ENCODE measurements at places on chromosomes 11 and 22. TPM values are rescaled to one million over a fixed set of nuclear protein-coding genes. Genes with fewer than 3 reads are reported as not detected.
A peak's percentile ranks its signal among the peaks of the same experiment; 100 is the strongest.

- no peak overlapping the region for H3K4me3 ChIP-seq
- H3K4me1 ChIP-seq: no peaks in the 10 kb centered on the region
- H3K27ac ChIP-seq: no peak overlapping the region
- no peak for DNase-seq
Measured at GRCh38 chr22:46833228-46833627, 70.8 kb downstream of the TBC1D22A start.

GRCh38 chr22:50201191-50202129, 649 bp downstream of the SELENOO start:
- DNase-seq: no peak
- H3K36me3 ChIP-seq: peaks cover 17% of the 10 kb centered on the region
- H3K27me3 ChIP-seq: no peaks in the 10 kb centered on the region
- H3K27ac ChIP-seq: peak overlapping the region; percentile 79
- peak overlapping the region; percentile 92 for H3K4me3 ChIP-seq
- H3K4me1 ChIP-seq: no peaks in the 10 kb centered on the region

GRCh38 chr11:77058900-77059299, 7.9 kb upstream of the CAPN5 start:
- H3K4me1 ChIP-seq: no peaks in the 10 kb centered on the region
- no peak overlapping the region for H3K4me3 ChIP-seq
- no peaks in the 10 kb centered on the region for H3K36me3 ChIP-seq
- H3K27me3 ChIP-seq: no peaks in the 10 kb centered on the region
- DNase-seq: no peak

SLC22A25 gene
- not detected for total RNA-seq

- DNase-seq: no peak
- H3K4me1 ChIP-seq: no peaks in the 10 kb centered on the region
- no peaks in the 10 kb centered on the region for H3K27me3 ChIP-seq
- no peak overlapping the region for H3K27ac ChIP-seq
- no peak overlapping the region for H3K4me3 ChIP-seq
Measured at GRCh38 chr11:6757373-6757967, 14.3 kb downstream of the OR2AG2 start.

ACR gene
- total RNA-seq: not detected

OR5L1 gene
- total RNA-seq: not detected

MS4A6A gene
- total RNA-seq: 40.8 TPM

GRCh38 chr22:39245130-39246039, 603 bp upstream of the PDGFB start:
- no peaks in the 10 kb centered on the region for H3K27me3 ChIP-seq
- peaks cover 61% of the 10 kb centered on the region for H3K4me1 ChIP-seq
- peak overlapping the region; percentile 61 for H3K4me3 ChIP-seq
- H3K36me3 ChIP-seq: no peaks in the 10 kb centered on the region

PGA5 gene
- not detected for total RNA-seq

LMO2 gene
- total RNA-seq: 13.1 TPM

RBFOX2 gene
- total RNA-seq: 86.0 TPM

GRCh38 chr11:10305964-10306918, 1.4 kb downstream of the ADM start:
- H3K4me1 ChIP-seq: peaks cover 67% of the 10 kb centered on the region
- DNase-seq: no peak
- peak overlapping the region; percentile 66 for H3K4me3 ChIP-seq
- H3K27ac ChIP-seq: peak overlapping the region; percentile 85

DNA sequence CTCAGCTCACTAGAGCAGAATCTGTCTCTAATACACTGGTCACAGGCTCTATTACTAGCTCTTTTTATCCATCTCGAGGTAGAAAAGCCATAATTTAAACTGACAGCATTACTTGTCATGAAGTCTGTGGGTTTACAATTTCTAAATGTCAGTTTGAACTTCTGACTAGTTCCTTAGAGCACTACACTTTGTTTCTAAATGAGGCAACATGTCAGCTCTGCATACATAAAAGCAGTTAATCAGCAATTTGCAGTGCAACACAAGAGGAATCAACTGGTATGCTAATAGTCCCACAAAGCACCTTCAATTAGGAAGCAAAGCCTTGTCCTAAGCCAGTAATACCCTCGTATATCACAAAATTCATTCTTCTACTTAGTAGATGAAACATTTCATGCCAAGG, 321.3 kb downstream of the TTC28 start:
- H3K27ac ChIP-seq: no peak overlapping the region
- H3K36me3 ChIP-seq: no peaks in the 10 kb centered on the region
- no peak overlapping the region for H3K4me3 ChIP-seq
- no peaks in the 10 kb centered on the region for H3K4me1 ChIP-seq

DNA sequence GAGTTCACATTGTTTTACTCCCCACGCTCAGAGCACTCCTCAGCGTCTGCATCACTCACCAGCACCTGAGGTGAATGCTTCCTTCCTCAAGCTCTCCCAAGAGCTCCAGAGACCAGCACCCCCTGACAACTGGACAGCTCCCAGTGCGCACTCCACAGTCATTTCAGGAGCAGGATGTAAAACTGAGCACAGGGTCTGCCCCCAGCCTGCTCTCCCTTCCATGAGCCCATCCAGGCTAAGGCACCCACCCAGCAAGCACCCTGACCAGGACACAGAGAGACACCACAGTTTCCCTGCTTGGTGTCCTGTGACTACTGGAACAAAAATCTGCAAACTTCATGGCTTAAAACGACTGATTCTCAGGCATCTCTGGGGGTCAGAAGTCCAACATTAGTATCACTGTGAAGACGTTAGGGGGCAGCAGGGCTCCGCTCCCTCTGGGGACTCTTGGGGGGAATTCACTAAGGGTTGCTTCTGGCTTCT, 3.3 kb downstream of the SCGB1D2 start:
- no peak overlapping the region for H3K27ac ChIP-seq
- no peak for DNase-seq
- H3K36me3 ChIP-seq: no peaks in the 10 kb centered on the region
- no peaks in the 10 kb centered on the region for H3K27me3 ChIP-seq

GRCh38 chr11:95915051-95915450, 8.9 kb downstream of the MTMR2 start:
- DNase-seq: no peak
- H3K4me3 ChIP-seq: no peak overlapping the region
- H3K27ac ChIP-seq: peak overlapping the region; percentile 68
- H3K36me3 ChIP-seq: no peaks in the 10 kb centered on the region
- peaks cover 32% of the 10 kb centered on the region for H3K4me1 ChIP-seq
- H3K27me3 ChIP-seq: no peaks in the 10 kb centered on the region

CCDC87 gene
- total RNA-seq: 0.86 TPM

GRCh38 chr11:44145011-44145775, 49.7 kb downstream of the EXT2 start:
- H3K4me1 ChIP-seq: no peaks in the 10 kb centered on the region
- no peak for DNase-seq

DNA sequence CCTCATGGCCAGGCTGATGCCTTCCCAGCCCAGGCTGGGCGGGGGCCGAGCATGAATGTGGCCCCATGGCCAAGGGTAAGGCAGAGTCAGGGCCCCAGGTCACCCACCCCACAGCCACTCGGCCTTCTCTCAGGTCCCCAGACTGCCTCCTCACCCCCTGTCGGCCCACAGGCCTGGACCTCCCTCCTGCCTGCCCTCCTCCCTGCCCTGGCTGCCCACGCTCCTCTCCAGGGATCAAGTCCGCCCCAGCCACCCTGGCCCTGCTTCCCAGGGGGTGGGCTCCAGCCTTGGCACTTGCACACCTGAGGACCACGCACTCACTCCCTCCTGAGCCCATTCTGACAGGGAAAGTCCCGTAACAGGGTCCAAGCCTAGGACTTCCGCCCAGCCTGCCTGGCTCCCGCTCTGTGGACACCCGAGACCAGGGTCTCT, 37.8 kb upstream of the TH start:
- no peaks in the 10 kb centered on the region for H3K4me1 ChIP-seq
- no peak overlapping the region for H3K27ac ChIP-seq
- no peak overlapping the region for H3K4me3 ChIP-seq
- no peaks in the 10 kb centered on the region for H3K27me3 ChIP-seq

DNA sequence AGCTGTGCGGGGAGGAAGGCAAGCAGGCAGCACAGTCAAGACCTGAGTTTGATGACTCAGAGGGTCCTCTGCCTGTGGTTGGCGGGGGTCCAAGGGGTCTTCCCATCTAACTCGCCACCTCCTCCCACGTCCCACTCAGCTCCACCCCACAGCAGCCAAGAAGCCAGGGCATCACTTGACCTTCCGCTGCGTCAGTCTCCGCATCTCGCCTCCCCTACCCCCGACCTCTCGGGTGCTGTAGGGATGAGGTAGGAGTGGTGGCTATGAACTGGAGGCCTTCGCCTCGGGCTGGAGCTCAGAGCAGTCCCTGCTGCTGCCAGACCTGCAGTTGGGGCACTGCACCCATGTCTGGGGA, 90.6 kb downstream of the CDKN1C start:
- no peak overlapping the region for H3K4me3 ChIP-seq
- no peaks in the 10 kb centered on the region for H3K36me3 ChIP-seq
- no peaks in the 10 kb centered on the region for H3K27me3 ChIP-seq
- DNase-seq: no peak
- H3K4me1 ChIP-seq: no peaks in the 10 kb centered on the region

GRCh38 chr11:120210626-120211521, at the start of gene OAF:
OAF (plus strand) TSS chr11:120211032; CDS start chr11:120211280, 248 bp downstream.
- DNase-seq: peak; percentile 82
- H3K36me3 ChIP-seq: no peaks in the 10 kb centered on the region
- no peaks in the 10 kb centered on the region for H3K27me3 ChIP-seq
- no peaks in the 10 kb centered on the region for H3K4me1 ChIP-seq
- peak within 1 kb of the TSS; percentile 72 for H3K27ac ChIP-seq

GRCh38 chr22:43515902-43516301, 104.1 kb downstream of the MPPED1 start:
- no peak overlapping the region for H3K27ac ChIP-seq
- DNase-seq: no peak
- no peaks in the 10 kb centered on the region for H3K36me3 ChIP-seq
- no peaks in the 10 kb centered on the region for H3K27me3 ChIP-seq
- H3K4me1 ChIP-seq: no peaks in the 10 kb centered on the region

- H3K27me3 ChIP-seq: no peaks in the 10 kb centered on the region
- DNase-seq: no peak
- no peaks in the 10 kb centered on the region for H3K36me3 ChIP-seq
Measured at GRCh38 chr11:106327134-106327533, 249.7 kb downstream of the AASDHPPT start.

DNA sequence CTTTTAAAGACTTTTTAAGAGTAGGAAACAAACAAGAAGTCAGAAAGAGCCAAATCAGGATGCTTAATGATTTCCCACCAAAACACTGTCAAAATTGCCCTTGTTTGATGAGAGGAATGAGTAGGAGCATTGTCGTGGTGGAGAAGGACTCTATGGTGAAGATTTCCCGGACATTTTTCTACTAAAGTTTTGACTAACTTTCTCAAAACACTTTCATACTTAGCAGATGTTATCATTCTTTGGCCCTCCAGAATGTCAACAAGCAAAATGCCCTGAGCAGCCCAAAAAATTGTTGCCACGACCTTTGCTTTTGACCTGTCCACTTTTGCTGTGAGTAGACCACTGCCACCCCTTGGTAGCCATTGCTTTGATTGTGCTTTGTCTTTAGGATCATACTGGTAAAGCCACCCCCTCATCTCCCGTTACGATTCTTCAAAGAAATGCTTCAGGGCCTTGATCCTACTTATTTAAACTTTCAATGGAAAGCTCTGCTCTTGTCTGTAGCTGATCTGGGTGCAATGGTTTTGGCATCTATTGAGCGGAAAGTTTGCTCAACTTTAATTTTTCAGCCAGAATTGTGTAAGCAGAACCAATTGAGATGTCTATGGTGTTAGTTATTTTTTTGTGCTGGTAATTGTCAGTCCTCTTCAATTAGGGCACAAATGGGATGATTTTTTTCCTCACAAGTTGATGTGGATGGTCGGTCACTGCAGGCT, 67.2 kb downstream of the ADM start:
- no peaks in the 10 kb centered on the region for H3K4me1 ChIP-seq
- no peaks in the 10 kb centered on the region for H3K27me3 ChIP-seq
- no peak overlapping the region for H3K4me3 ChIP-seq
- no peak overlapping the region for H3K27ac ChIP-seq
- DNase-seq: no peak

- DNase-seq: no peak
- no peak overlapping the region for H3K4me3 ChIP-seq
- no peaks in the 10 kb centered on the region for H3K36me3 ChIP-seq
- H3K27ac ChIP-seq: no peak overlapping the region
- no peaks in the 10 kb centered on the region for H3K4me1 ChIP-seq
- H3K27me3 ChIP-seq: no peaks in the 10 kb centered on the region
Measured at GRCh38 chr11:116640641-116641402, 132.0 kb downstream of the BUD13 start.

DNA sequence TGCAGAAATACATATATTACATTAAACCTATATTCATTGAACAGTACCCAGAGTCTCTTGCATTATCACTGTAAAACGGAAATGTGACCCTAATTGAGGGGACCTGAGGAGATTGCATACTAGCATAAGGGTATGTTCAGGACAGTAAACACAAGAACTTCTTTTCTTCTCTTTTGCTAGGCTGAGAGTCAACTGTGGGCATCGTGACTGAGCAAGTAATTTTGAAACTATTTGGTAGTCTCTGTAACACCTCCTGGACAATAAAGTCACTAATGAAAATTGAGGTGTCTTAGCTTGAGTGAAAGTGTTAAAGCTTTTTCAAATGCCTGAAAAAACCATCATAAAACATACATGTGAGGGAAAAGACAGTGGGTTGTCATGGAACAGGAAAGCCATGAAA, 90.9 kb downstream of the PDHX start:
- DNase-seq: no peak
- H3K27me3 ChIP-seq: no peaks in the 10 kb centered on the region
- H3K36me3 ChIP-seq: no peaks in the 10 kb centered on the region
- H3K4me3 ChIP-seq: no peak overlapping the region

DNA sequence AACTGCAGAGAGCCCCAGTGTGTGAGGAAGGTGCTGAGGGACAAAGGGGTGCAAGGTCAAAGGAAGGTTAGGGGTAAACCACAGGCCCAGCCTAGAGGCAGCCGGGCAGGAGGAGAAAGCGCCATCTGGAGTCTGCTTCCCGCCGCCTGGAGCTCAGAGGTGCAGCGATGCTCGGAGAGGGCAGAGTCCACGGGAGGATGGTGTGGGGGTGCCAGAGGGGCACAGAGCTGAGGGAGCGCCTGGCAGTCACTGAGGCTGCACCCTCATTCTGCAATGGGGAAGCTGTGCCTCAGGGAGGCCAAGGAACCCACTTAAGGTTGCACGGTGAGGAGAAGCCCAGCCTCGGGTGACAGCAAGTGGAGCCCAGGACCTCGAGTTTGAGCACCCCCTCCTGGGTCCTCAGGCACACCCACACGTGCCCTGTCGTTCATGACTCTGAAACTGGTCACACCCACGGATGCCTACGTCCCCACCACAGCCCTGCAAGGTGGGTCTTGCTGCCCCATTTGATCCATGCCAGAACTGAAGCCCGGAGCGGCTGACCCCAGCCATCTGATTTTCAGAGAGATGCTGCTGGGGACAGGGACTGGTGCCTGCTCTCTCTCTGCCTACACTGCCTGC, 1.6 kb downstream of the IL2RB start:
- no peaks in the 10 kb centered on the region for H3K27me3 ChIP-seq
- no peak for DNase-seq
- H3K27ac ChIP-seq: no peak overlapping the region
- H3K4me3 ChIP-seq: no peak overlapping the region
